ENCODE measurements at places on chromosomes 4 and X. TPM values are rescaled to one million over a fixed set of nuclear protein-coding genes. Genes with fewer than 3 reads are reported as not detected.

GRCh38 chrX:131675596-131676194 is 131.8 kb downstream of the OR13H1 start:
- no peak overlapping the region for H3K4me3 ChIP-seq
- DNase-seq = no peak
- no peak overlapping the region for H3K27ac ChIP-seq
- H3K4me1 ChIP-seq = no peaks in the 10 kb centered on the region

DNA sequence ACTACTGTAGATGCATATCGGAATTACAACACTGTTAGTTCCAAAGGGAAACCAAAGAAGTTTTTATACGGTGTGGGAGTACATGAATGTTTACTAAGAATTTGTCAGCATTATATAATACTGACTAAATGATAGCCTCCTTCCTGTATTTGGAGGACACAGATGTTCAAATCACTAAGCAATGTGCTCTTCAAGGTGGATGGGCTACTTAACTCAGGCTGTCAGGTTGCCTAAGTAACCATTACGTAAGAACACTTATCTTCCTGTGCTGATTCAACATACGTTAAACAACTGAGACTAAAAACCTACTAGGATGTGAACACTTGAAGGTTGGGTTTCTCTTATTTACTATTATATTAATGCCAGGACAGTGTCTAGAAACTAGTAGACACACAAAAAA is 81.9 kb upstream of the HPGD start:
- no peak overlapping the region for H3K4me3 ChIP-seq
- H3K27me3 ChIP-seq = no peaks in the 10 kb centered on the region
- peak; percentile 57 for DNase-seq
- no peak overlapping the region for H3K27ac ChIP-seq

DNA sequence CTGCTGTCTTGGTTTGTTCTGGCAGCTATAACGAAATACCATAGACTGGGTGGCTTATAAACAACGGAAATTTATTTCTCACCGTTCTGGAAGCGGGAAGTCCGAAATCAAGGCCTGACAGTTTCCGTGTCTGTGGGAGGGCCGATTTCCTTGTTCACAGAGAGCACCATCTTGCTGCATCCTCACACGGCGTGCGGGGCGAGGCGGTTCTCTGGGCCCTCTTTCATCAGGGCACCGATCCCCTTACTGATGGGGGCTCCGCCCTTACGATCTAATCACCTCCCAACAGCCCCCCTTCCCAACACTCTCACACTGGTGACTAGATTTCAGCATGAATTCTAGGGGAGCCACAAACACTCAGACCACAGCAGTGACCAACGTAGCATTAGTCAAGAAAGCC is 578.3 kb upstream of the FAT1 start:
- H3K4me1 ChIP-seq = no peaks in the 10 kb centered on the region
- H3K27ac ChIP-seq = no peak overlapping the region
- no peaks in the 10 kb centered on the region for H3K36me3 ChIP-seq
- no peaks in the 10 kb centered on the region for H3K27me3 ChIP-seq
- DNase-seq = no peak

The SMAD1 gene
- total RNA-seq = 29.6 TPM

The RTL5 gene
- total RNA-seq = 13.2 TPM

DNA sequence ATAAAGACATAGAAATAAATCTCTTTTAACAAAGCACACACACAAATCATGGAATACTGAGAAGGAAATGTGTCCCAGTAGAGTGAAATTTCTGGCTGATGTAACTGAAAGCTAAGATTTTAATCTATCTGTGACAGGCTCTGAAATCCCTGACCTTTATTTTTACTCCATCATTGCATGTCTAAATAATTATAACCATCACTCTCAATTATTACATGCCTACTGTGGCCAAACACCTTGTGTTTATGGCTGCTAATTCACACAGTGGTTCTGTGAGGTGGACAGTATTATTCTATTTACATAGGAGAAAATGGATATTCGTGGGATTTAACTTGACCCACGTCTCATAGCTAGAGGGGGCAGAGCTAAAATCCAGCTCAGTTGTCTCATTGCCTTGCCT is 438.1 kb downstream of the TLL1 start:
- no peaks in the 10 kb centered on the region for H3K4me1 ChIP-seq
- H3K4me3 ChIP-seq = no peak overlapping the region
- H3K27me3 ChIP-seq = no peaks in the 10 kb centered on the region
- H3K27ac ChIP-seq = no peak overlapping the region

All from astrocyte (in vitro differentiated cells and primary cell).